ENCODE measurements at places on chromosomes 5 and 9. TPM values are rescaled to one million over a fixed set of nuclear protein-coding genes. Genes with fewer than 3 reads are reported as not detected.

- DNase-seq = no peak
Observed at GRCh38 chr5:56819060-56819881, 3.9 kb downstream of the MAP3K1 start.

Gene SLC22A4
- 0.47 TPM for total RNA-seq

Gene CARTPT
- not detected for total RNA-seq

DNA sequence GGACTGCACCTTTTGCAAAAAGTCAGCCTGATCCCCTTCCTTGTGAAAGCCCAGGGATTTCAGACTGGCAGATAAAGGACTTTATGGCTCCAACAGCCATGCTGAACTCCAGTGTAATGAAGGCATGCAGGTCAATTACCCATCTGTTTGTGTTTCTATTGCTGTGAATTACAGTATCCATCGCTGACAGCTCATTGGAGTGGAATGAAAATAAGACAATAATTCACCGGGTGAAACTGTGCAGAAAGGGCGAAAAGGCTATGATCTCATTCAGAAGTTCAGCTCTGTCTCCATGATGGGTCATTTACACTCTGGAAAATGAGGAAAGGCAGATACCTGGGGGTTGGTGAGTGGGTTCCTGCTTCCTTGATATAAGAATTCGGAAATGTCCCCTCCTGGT lies 148.0 kb downstream of the BRINP1 start:
- no peak for DNase-seq

- DNase-seq = no peak
Observed at GRCh38 chr5:124262991-124263571, 483.4 kb downstream of the ZNF608 start.

DNA sequence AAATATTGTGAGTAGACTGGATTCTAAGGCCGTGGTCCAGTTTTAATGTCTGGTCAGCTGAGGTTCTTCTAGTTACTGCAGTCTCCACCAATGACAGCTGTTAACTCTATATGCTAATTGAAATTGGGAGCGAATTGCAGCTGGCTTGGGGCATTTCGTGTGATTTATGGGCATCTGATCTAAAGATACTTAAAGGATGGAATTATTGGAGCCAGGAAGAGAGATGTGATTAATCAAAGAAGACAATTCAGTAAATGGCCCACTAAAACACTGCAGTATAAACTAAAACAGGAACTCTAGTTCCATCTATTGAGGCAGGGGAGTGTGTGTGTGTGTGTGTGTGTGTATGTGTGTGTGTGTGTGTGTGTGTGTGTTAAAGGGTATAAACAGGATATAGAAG lies 157.5 kb upstream of the IQGAP2 start:
- no peak for DNase-seq

Gene TAF1L
- not detected for total RNA-seq

DNA sequence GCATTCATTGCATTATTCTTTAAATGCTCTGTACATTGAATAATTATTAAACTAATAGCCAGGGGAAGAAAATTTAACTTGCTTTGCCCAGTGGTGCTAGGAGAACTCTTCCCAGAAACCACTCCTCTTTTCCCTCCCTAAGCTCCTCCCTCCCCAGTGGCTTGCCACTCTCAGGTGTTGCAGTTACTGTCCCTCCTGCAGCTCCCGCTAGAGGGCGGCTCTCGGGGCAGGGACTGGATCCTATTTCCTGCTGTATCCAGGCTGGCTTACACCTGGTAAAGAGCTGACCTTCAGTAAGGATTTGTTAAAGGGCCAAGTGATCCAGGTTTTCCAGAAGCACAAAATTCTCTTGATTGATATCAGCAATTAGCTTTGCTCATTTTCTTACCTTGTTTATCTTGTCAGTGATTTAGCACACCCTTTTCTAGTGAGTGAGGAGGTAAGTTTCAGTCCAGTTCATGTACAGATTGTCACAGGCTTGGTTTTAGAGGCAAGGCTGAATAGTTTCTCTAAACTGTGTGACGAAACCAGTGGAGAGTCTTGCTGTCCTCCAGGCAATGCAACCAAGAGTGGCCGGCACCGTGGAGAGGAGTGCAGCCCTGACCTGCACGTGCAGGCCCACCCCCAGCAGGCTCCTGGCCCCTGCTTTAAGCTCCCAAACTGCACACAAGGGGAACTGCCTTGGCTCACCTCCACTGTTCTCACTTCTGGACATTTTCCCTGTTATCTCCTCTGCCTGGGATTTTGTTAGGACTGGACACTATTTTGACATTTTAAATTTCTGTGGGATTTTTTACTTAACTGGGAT lies 423.8 kb downstream of the SPOCK1 start:
- DNase-seq = peak; percentile 55

Gene ZNF879
- total RNA-seq = 6.6 TPM

Gene GFI1B
- total RNA-seq = not detected
